SHP77 treated with DMSO at 0.1 percent for 48 hours (cell line): ENCODE measurements at places on chromosomes 3 and 15.

GRCh38 chr3:47339951-47340350 is 40.9 kb upstream of the PTPN23 start:
- no peak for DNase-seq

- DNase-seq: no peak
Observed at GRCh38 chr3:14630404-14631100, 21.0 kb upstream of the CCDC174 start.

- DNase-seq: no peak
Observed at GRCh38 chr3:30169487-30169886, 436.9 kb upstream of the TGFBR2 start.

- no peak for DNase-seq
Observed at GRCh38 chr3:141648055-141648910, 89.8 kb upstream of the RNF7 start.

GRCh38 chr15:46861796-46862195 is 855.5 kb upstream of the SEMA6D start:
- DNase-seq: no peak

DNA sequence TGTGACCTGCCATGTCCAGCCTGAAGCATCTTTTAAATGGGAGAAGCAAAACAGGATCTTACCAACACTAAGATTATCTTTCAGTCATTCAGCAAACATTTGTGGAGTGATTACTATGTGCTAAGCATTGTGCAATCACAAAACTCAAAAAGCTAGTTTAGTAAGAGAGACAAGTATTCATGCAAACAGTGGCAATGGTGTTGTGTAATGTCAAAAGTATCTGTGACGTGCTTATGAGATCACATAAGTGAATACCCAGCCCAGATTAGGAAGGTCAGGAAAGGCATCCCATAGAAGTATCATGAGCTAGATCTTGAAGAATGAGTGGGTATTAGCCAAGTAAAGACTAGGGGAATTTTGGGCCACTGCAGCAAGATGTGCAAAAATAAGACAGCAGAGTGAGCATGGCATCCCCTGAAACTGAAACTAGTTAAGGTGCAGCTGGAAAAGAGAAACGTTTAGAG is 32.1 kb downstream of the SEC62 start:
- no peak for DNase-seq

DNA sequence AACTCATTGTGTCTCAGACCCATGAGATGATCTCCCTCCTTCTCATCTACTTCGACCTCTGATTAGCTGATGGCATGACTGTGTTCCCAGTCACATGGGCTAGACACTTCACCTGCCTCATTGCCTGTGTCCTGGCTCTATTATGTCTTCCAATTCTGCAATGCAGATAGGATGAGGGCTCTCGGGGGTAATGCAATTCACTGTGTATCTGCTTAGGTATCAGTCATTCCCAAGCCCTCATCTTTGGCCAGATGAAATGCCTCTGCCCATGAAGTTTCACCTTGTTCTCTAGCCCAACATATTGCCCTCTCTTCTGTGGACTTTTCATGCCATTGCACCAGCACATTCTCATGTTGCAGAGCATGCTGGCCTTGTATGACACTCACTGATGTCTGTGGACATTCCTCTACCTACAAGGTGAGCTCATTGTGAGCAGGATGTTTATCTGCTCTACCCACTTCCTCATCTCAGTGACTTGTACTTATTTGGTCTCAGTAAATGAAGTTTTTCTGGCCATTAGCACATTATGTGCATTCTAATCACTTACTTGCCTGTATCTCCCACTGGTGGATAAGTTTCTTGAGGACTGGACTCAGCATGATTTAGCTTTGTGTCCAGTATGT is 32.3 kb downstream of the MOBP start:
- no peak for DNase-seq

GRCh38 chr15:73991260-73991659 is 835 bp downstream of the STOML1 start:
- no peak for DNase-seq

DNA sequence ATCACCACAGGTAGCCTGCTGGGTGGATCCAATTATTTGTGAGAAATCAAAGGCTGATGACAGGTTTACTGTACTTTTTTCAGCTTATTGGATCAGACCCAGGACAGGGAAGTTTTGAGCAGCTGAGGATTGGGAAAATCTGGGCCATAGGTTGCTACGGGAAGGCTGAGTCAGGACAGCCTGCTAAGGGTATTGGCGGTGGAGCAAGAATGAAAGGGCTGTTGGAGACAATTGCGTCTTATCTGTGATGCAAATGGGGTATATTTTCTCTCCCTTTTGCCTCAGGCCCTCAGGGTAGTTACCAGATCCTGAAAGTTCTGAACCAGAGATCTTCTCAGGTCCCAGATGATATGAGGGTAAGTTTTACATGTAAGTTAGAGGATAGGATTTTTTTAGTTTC is 317.7 kb downstream of the EDEM1 start:
- DNase-seq: no peak

DNA sequence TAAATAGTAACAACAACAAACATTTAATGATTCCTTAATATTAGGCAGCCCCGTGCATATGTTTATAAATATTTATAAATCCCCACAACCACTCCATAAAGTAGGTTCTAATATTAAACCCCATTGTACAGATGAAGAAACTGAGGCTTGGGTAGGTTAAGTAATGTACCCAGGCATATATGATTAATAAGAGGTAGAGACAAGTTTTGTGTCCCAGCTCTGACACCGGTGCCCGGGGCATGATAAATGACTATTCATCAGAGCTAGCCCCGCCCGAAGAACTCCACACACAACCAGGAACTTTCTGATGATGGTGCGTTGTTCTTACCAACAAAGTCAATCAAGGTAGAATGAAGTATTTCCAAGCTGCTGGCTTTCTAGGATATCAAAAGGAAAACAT is 19.4 kb downstream of the CDCP1 start:
- no peak for DNase-seq

GRCh38 chr15:31236184-31237042 is 90.2 kb upstream of the KLF13 start:
- DNase-seq: peak; percentile 84

DNA sequence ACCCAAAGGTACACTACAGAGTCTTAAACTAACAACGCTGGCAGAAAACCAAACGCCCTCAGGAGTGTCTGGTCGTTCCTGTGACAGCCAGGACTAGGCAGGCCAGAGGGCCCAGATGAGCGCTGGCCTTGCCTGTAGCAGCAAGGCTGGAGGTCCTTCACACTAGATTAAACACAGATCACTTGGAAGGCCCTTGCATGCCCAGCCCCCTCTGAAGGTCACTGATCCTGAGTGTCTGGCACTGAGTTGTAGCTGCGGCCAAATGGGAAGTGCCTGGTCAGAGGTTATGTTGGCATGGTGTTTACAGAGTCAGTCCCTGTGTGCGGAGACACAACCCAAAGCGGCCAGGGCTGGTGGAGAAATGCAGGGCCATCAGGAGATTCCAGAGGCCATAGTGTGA is 58.9 kb downstream of the ZNF621 start:
- no peak for DNase-seq

GRCh38 chr15:75673426-75674235 is 25.9 kb downstream of the SNX33 start:
- DNase-seq: no peak

- DNase-seq: no peak
Observed at GRCh38 chr3:123344907-123345594, 103.8 kb downstream of the ADCY5 start.

- DNase-seq: no peak
Observed at GRCh38 chr3:43079536-43080332, 26.1 kb downstream of the POMGNT2 start.

- no peak for DNase-seq
Observed at GRCh38 chr15:93173369-93173768, 84.4 kb upstream of the RGMA start.

- no peak for DNase-seq
Observed at GRCh38 chr15:61057376-61057775, 171.7 kb downstream of the RORA start.

DNA sequence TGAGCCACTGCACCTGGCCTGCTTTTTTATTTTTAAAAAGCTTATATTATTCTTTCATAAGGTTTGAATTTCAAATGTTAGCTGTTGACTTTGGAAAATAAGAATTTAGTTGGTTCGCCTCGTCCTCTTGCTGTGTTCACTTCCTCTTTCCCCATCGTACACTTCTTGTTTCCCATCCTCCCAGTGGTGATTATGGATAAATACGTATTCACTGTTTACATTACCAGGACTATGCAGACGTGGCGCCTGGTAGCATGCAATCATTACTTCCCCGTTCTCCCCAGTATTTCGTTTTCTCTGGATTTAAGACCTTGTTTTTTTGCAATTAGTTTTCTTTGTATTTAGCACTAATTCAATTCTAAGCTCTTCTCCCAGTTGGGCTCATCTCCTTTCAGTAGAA is 70.1 kb downstream of the LMLN start:
- no peak for DNase-seq

DNA sequence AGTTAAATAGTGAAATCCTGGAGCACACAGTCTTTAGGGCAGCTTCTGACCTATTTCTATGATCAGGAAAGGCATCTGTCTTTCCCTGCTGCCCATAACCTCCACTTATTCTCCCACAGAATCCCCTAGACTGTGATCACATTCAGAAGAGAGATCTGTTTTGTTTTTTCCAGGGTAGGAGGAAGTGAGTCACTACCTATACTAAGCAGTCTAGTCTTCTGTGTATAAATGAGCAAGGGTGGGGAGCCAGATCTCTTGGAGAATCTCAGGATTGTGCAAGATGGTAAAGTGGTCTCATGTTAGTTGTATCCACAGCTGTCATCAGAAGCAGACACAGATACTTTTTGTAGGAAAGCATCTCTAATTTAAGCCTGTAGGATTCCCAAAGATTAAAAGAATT is 11.8 kb upstream of the FBXO22 start:
- no peak for DNase-seq

DNA sequence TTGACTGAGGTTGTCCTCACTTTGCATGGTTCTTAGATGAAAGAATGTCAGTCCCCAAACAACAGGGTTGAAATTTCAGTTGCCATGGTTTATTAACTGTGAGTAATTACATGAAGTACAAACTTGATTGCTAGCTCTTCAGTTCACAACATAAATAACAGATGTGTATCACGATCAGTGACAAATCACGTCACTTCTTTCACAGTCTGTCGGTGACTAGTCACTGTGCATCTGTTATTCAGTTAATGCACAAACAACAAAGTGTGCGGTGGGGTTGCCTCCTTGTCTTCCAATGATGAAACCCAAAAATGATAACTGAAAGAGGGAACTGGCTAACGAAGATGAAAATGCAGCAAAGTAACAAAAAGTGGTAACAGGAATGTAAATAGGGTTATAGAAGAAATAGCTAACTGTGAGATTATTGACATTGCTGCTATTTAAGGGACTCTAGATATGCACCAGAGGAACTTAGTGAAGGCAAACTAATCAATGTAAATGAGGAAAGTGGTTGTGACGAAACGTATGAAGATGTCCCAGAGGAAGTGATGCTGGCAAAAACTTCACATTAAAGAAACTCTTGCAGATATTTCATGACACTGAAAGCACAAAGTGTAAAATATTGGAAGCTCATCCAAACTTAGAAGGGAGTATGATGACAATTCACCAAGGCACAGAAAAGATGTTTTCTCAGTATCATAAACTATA is 159.3 kb downstream of the WDR76 start:
- no peak for DNase-seq
